Mesenteric fat pad (tissue), 1 donor: ENCODE measurements at places on chromosomes 13 and 19.

DNA sequence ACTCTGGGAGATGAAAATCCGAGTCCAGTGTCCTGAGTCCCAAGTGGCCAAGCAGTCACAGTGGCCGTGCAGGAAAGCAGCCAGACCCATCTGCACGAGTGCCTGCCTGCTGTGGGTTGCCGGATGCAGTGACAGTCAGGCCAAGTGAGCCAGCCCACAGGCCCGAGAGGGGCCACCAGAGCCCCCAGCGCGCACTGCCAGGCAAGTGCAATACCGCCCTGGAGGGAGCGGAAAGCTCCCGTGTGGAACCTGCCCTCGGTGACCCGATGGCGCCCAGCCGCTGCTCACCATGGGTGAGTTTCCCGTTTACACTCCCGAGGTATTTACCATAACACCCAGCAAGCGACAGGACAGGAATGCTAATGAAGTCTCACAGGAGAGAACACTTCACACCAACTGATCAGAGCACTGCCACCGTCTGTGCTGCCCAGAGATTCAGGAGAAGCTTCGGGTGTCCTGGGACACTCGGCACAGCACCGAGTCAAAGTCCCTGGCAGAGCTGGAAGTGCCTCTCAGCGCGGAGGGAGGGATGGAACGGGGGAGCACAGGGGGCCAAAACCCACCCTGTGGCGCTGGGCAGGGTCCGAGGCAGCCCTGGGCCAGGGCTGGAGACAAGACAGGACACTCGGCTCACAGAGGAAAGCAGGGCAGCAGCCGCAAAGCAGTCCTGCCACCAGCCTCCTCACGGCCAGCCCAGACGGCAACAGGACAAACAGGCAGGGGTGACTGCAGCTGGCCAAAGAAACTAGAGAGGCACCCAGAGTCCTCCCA is 21.3 kb upstream of the TINCR start:
- no peak for DNase-seq

- no peak for DNase-seq
These were observed at the start of gene KHSRP for GRCh38 chr19:6424195-6424938. Gene KHSRP (minus strand): TSS chr19:6424811. CDS start chr19:6424701, 110 bp downstream.

GRCh38 chr19:13492128-13492527 is 14.2 kb downstream of the CACNA1A start:
- no peak for DNase-seq

DNA sequence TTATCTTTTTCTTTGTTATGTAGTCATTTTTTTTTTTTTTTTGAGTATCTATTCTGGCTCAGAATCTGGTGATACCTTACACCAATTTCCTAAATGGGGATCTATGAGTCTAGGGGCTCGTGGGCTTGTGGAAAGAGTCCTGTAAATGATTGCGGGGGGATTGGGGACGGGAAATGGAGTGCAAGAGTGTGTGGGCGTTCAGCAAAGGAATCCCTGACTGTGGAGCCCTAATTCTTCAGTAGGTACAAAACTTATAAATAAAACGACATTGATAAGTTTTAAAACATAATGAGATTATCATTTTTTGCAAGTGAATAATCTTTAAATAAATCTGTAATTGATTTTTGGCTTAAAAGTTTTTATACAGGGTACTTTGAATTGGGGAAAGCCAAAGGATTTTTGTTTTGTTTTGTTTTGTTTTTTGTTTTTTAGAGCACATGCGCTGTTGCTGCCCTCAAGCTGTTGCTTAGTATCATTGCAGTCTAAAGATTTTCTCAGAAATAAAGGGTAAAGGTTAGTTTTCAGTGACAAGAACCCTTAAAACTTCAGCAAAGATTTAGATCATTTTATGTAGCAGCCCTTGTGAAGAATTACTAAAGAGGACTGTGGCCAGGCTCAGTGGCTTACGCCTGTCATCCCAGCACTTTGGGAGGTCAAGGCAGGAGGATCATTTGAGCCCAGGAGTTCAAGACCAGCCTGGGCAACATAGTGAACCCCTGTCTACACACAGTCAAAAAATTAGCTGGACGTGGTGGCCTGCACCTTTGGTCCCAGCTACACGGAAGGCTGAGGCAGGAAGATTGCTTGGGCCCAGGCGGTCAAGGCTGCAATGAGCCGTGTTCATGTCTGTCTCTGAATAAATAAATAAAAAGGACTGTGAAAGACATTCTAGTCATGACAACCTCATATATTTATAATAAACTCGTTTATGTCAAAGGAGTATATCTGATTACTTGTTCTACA is 1.7 kb downstream of the ERCC5 start:
- no peak for DNase-seq

DNA sequence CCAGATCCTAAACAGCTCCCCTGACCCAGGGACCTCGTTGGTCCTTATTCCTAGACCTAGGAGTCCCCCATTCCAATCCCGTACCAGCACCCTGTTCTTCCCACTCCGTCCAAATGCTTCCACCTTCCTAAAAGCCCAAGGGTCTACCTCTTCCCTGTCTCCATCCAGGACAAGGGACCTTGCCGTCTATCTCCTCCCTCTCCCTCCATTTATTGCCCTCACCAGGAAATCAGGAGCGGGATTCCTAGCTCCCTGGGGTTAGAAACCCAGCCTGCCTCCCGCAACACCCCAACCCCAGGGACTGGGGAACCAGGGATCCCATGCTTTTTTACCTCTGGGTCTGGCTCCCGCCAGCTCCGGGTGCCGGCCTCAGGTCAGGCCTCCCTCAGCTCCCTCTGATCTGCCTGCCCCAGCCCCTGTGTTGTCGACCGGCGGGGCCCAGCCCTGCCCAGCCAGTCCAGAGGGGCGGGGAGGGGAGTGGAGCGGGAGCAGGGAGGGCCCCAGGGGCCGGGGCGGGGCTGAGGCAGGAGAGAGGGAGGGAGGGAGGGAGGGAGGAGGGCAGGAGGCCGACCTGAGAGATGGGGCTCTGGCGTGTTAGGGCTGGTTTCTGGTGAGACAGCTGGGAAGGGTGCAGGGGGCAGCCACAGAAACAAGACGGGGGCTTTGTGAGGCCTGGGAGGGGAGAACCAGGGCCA is at the start of gene B3GNT8:
B3GNT8 (minus strand) TSS at position 423 of the 695 bp plus-strand sequence. CDS start 596 bp downstream, outside the sequence.
- peak; percentile 94 for DNase-seq

DNA sequence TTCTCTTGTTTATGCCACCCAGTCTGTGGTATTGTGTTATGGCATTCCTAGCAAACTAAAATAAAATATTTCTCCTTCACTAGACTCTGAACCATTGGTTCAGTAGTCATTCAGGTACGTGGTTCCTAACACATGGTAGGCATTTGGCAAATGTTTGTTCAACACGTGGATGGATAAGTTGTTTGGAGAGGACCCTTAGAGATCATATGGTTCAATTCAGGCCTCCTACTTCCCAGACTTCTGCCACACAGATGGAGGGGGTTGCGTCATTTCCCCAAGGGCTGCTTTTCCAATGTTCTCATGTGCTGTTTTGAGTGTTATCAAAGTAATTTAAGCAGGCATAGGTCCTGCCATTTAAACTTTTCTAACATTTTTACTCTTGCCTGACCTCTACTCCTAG is 6.7 kb downstream of the CXCL17 start:
- no peak for DNase-seq

GRCh38 chr19:41166944-41167804 is 25.8 kb upstream of the CYP2S1 start:
- no peak for DNase-seq

DNA sequence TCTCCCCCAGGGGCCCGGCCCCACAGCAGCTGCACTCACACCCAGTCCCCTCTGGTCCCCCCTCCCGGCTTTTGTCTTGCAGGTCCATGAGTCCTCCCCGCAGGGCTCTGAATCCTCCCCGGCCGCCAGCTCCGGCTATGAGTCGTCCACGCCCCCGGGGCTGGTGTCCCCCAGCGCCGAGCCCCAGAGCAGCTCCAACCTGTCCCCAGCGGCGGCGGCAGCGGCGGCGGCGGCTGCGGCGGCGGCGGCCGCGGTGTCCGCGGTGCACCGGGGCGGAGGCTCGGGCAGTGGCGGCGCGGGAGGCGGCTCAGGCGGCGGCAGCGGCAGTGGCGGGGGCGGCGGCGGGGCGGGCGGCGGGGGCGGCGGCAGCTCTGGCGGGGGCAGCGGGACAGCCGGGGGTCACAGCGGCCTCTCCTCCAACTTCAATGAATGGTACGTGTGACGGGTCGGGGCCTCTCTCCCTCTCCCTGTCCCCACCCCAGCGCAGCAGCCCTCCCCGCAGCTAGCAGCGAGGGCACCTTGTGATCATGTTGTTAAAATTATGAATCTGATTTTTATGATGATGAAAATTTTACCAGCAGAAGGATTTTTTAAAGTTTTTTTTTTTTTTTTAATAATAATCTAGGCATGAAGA is 3.8 kb downstream of the ZIC2 start:
- no peak for DNase-seq

- no peak for DNase-seq
These were observed 120.9 kb upstream of the TSC22D1 start for GRCh38 chr13:44697058-44697457.

GRCh38 chr19:15264061-15264932 is 32.0 kb upstream of the EPHX3 start:
- DNase-seq = peak; percentile 93

- DNase-seq = no peak
These were observed 3.5 kb downstream of the KLF2 start for GRCh38 chr19:16327911-16328823.

DNA sequence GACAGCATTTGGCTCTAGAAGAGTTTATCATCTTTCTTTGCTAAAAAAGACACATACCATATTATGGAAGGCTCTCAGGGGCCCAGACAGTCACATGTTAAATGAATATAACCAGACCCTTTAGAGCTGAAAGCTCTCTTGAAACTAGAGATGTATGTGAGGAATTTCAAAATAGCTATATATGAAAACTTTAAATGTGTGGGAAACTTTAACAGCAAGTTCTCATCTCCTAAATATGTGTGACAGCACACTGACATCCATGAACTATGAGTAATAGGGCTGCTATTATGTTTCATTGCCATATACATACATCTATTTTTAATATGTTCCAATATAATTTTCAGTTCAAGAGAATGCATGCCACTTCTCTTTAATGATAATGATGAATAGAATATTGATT is 509.5 kb downstream of the GPC6 start:
- no peak for DNase-seq

DNA sequence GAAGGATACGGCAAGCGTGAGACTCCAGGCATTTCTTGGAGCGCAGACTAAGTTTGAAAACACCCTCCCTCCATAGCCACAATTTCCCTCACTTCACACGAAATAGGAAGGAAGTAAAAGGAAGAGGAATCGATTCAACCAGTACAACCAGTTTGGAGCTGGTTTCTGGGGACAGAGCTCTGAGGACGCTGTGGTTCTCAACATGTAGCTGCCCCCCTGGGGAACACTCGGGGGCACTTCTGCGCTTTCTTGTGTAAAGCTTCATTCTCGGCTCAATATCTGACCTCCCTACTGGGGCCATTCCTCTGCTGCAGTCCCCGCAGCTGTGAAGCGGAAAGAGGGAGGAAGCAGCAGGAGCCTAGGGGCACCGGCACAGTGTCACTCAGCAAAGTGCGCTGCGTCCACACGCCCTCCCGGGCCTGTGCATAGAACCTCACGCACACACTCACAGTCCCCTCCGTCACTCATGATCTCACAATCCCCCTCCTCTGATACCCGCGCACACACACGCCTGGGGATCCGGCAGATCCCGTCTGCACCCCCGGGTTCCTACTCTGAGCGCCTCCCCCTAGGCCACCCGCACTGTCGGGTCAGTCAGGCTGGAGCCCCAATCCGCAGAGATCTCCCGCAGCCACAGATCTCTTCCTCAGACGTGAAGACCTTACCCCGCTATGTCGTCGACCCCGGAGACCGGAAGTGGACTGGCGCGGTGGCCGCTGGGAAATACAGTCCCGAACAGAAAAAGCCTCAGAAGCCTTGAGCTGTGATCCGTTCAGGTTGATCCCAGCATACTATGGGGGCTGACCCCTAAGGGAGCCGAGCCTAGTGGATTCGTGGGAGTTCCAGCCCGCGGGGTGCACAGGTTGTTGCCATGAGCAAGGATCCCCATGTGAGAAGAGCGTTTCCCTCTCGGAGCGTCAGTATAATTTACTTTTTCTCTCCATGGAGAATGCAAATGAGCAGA is at the start of gene ZNF780A:
ZNF780A (minus strand) TSS at position 703 of the 964 bp plus-strand sequence. CDS start 6,190 bp downstream, outside the sequence.
- DNase-seq = peak; percentile 91

- no peak for DNase-seq
These were observed 21.1 kb upstream of the PLEKHF1 start for GRCh38 chr19:29644210-29644609.

DNA sequence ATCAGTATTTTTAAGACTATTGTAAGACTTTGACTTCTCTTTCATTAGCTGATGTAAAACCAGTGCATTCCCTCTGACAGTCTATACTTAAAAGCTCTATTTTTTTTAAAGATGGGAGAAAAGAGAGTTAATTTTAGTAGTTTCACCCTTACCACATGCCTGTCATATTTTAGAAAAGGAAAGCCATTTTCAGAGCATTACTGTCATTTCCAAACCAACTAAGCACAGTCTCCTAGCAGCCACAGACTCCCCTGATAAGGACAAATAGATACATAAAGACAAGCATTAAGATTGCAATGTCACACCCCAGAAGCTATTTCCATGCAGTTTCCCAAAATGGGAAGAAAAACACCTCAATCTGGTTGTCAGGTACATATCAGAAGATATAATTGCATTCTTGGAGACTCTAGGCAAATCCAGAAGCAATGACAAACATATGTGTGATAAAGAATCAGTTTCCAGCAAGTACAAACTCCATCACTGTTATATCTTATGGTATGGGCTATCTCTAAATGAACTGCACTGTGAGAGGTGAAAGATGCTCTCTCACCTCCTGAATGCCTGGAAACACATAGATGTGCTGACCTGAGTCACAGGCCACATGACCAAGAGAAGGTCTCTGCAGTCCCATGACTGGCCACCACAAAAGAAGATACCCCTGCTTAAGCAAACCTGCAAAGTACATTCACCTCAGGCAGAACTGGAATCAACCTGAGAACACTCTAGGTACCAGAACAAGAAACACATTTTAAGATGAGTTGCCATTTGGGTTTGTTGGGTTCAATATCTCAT is 303.3 kb downstream of the POU4F1 start:
- DNase-seq = no peak

- DNase-seq = no peak
These were observed 233.5 kb upstream of the SERP2 start for GRCh38 chr13:44140146-44140545.

DNA sequence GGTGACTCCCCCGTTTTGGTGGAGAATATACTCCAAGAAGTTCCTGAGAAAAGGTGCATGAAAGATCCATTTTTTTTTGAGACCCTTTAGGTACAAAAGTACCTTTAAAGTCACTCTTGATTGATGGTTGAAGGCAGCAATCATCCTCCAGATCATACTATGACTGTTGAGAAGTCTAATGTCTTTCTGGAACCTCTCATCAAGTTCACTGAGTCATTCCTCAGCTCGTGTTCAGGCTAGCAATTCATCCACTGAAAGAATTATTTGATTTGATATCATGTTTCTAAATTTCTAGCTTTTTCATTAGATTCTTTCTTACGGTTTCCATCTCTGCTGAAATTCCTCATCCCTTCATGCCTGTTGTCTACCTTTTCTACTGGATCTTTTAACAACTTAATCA is 65.1 kb upstream of the GJB6 start:
- DNase-seq = no peak

- no peak for DNase-seq
These were observed 626.5 kb downstream of the UQCRFS1 start for GRCh38 chr19:28586474-28586873.

- DNase-seq = no peak
These were observed 13.6 kb upstream of the KPNA3 start for GRCh38 chr13:49806126-49806536.

- DNase-seq = no peak
These were observed 6.3 kb upstream of the RDH13 start for GRCh38 chr19:55068950-55069864.

GRCh38 chr19:52343548-52343947 is 7.5 kb downstream of the ZNF610 start:
- no peak for DNase-seq
